ENCODE measurements at places on chromosomes 2 and 18.

DNA sequence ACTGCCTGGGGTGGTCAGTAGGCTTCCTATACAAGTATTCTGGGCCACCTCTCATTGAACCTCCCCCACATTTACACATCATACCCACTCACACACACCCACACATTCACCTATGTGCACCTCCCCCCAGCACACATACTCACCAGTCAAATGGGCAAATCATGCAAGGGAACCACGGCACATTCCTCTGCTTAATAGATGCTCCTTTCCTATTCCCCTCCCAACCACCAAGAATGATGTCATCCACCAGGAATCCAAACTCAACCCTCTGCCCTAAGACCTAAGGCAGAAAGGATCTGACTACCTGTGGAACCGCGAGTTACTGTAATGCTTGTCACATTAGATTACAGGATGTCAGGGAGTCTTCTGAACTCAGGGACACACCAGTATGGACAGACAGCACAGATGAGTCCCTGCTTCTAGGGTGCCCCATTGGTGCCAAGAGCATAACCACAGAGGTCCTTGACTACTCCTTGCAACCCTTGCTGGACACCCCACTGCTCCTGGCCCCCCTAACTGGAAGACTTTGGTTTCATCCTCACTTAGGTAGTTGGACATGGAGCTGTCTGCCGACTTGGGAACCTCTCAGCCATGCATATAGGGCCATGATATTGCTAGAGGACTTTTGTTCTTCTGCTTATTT is 21.5 kb upstream of the CAB39 start:
- DNase-seq = no peak

- no peak for DNase-seq
Observed at GRCh38 chr2:128424406-128425171, 105.9 kb upstream of the HS6ST1 start.

GRCh38 chr18:60668583-60668982 is 296.0 kb upstream of the MC4R start:
- no peak for DNase-seq

DNA sequence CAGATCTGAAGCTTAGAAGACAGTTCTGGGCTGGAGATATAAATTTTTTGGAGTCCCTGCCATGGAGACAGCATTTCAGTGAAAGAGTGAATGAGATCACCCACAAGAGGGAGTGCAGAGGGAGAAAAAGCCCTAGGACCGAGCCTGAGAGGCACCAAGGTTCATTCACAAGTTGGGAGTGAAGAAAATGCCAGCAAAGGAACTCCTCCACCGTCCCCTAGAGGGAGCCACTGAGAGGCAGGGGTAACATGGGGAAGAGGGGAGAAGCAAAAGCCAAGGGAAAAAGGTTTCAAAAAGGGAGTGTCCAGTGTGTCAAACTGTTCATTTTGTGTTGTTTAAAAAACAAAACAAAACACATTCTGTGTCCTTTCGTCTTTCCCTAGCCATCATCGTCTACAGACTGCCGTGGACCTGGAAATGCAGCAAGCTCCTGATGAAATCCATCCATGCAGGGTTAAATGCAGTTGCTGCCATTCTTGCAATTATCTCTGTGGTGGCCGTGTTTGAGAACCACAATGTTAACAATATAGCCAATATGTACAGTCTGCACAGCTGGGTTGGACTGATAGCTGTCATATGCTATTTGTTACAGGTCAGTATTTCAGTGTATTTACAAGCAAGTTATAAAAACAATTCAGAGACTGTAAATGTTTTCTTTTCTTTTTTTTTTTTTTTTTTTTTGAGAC is 19.1 kb downstream of the CYBRD1 start:
- DNase-seq = no peak

DNA sequence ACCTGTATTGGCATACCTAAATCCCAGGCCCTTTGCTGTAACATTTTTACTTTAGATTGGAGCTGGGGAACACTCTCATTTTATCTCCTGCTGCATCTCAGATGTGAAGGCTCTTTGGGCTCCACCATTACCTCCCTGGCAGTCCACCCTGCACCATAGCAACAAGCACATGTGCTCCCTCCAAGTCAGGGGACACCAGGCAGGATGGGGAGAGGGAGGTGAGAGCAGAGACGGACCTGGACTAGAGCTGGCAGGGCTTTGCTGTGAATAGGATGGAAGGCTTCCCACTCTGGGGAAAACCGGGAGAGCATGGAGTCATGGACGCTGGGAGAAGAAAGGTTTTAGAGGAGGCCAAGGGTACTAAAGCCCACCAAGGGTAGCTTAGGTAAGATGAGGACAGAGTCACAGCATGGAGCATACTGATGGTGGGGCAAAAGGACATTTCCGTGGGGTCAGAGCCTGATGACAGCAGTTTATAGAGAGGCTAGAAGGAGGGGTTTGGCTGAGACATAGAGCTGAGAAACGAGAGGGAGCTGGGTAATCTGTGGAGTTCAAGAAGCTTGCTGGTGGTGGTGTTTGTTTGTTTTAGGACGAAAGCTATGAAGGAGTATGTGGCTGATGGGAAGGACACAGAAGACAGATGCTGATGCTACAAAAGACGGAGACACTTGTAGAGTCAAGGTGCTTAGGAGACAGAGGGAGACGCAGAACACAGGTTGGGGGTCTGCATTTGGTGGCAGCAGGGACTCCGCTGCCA is 134.8 kb downstream of the COL6A3 start:
- no peak for DNase-seq

GRCh38 chr18:12751891-12752290 is 49.0 kb downstream of the PSMG2 start:
- DNase-seq = no peak

- no peak for DNase-seq
Observed at GRCh38 chr18:77162580-77162979, 30.0 kb upstream of the MBP start.

GRCh38 chr2:224959556-224959955 is 82.7 kb downstream of the DOCK10 start:
- no peak for DNase-seq

DNA sequence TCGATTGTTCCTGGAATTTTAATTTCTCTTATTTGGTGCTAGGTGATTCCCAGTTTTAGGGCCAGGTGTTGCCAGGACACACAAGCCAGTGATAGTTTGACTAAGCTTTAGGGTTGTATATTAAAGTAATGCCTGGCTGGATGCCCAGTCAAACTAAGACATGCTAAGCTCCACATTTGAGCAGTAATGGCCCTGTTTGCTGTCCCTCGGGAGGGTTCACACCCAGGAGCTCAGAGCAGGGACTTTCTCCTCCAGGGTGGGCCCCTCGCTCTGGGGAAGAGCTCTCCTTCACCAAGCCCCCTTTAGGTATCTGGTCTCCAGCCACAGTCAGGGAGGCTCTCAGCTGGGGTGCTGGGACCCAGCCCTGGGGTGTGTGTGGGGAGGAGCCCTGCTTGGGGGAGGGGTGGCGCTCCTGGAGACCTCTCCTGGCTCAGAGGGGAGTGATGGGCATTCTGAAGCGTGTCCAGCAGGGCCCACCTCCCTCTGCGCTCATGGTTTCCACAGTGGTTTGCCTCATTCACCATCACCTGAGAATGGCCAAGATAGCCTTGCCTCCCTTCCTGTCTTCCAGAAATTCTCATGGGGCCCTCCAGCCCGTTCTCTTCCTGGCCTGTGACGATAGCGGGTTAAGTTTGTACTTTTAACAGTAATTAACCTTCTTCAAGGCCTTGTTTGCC is 31.7 kb downstream of the INPP4A start:
- no peak for DNase-seq

GRCh38 chr2:165361514-165361913 is 108.0 kb upstream of the CSRNP3 start:
- DNase-seq = no peak

DNA sequence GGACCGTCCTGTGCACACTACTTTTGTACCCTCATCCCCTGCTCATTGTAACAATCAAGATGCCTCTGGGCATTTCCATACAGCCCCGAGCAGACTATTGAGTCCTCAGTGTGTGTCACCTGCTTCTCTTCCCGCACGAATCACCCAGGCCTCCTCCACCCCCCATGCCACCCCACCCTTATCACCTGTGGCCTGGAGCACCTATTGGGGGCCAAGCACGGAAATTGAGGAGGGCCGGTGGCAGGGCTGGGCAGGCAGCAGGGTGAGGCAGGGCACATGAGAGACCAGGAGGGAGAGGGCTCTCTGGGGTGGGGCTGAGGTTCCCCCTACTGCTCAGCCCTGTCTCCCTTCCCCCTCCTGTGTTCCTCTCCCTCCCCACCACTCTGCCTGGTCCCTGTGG is 4.3 kb upstream of the NIFK start:
- no peak for DNase-seq

GRCh38 chr2:122545821-122546220 is 790.4 kb downstream of the TSN start:
- no peak for DNase-seq

DNA sequence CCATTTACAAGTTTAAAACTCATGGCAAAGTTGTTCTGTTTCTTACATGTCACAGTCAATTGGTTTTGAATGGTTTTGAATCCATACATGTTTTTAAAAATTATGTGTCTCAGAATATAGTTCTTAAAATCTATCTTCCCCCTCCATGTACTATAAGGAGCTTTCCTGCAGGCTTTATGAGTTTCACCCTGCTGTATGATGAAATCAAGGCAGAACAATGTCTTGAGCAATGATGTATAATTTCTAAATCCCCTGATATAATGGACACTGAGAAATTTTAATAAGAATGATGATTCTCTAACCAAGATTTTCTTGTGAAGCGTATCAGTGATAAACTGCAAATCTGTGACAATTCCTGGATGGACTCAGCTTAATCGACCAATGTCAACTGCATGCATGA is 10.6 kb upstream of the ZNF516 start:
- no peak for DNase-seq

GRCh38 chr2:112048887-112049286 is 6.2 kb upstream of the TMEM87B start:
- DNase-seq = no peak

DNA sequence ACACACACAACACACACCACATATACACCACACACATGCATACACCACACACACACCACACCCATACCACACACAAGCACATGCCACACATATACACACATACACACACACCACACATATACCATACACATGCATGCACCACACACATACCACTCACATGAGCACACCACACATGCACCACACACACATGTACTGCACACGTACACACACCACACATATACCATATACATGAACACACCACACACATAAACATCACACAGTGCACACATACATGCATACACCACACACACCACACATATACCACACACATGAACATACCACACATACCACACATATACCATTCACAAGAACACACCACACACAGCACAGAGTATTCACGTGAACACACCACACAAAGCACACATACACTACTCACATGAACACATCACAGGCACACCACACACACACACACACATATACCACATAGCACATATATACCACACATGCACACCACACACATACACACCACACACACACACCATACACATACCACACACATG is 219.9 kb upstream of the RAB6C start:
- no peak for DNase-seq

GRCh38 chr2:173854840-173855239 is 110.3 kb downstream of the SP3 start:
- no peak for DNase-seq

GRCh38 chr18:48922801-48923730 is 27.7 kb downstream of the SMAD7 start:
- no peak for DNase-seq

- DNase-seq = no peak
Observed at GRCh38 chr2:226213717-226214116, 585.9 kb downstream of the IRS1 start.

DNA sequence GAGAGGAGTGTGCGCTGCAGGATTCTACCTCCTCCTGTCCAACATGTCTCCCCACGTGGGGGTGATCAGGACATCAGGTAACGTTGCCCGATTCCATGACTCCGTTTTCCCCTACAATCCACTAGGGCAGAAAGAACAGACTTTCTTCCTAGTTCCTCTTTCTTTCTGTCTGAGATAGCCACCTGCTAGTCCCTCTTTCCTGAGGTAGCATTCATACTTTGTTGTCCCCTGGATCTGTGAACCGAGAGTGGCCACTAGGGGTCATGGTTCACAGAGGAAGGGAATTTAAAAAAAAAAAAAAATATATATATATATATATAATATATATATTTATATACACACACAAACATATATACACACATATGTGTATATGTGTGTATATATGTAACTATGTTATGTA is 210.0 kb upstream of the ZNF521 start:
- no peak for DNase-seq

GRCh38 chr2:54274781-54275242 is 18.8 kb upstream of the TSPYL6 start:
- DNase-seq = no peak

DNA sequence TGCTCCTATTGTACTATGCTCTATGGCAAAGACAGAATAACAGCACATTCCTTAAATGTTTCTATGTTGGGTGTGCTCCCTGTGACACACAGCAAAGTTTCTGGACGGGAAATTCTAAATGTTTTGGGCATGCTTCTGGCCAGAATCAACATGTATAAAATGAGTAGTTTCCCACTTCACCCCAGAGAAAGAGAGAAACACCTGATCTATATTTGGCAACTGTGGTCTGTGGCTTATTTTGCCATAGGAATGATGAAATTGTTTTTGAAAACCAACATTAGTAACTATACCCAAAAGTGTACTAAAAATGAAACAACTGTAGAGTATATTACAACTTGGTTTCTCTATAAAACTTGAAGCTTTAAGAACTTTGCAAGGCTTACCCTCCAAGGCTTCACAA is 89.1 kb downstream of the RAD51AP2 start:
- no peak for DNase-seq

- no peak for DNase-seq
Observed at GRCh38 chr2:225738735-225739134, 339.2 kb downstream of the NYAP2 start.

DNA sequence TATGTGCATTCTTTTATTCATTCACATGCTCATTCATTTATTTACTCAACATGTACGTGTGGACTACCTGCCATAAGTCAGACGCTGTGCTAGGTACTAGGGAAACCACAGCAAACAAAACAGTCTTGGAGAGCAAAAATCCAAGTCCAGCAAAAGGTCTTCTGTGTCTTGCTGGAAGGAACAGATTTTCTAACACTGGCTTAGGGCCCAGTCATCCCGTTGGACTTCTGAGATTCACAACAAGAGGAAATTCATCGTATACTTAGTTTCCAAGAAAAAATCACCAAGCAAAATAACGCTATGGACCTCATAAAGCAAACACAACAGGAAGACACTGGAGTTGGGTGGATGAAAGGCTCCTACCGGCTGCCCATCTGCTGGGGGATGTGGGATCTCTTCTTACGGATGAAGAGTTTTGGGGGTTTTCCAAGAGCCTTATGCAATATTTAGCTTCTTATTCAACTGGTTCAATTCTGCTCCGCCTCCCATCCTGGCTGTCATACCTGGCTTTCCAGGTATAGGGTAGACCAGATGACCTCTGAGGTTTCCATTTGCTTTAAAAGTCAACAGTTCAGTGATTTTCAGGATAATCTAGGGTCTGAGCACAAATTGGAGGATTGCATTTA is 262.7 kb downstream of the HAUS1 start:
- no peak for DNase-seq
